Stimulated activated CD8-positive, alpha-beta memory T cell treated with anti-CD3 and anti-CD28 coated beads, Interleukin-2, amount 100 ng/mL, for 1 hour (primary cell): ENCODE measurements at places on chromosomes 12 and 14.

- DNase-seq: no peak
Measured at GRCh38 chr12:68367903-68368302, 35.7 kb upstream of the MDM1 start.

DNA sequence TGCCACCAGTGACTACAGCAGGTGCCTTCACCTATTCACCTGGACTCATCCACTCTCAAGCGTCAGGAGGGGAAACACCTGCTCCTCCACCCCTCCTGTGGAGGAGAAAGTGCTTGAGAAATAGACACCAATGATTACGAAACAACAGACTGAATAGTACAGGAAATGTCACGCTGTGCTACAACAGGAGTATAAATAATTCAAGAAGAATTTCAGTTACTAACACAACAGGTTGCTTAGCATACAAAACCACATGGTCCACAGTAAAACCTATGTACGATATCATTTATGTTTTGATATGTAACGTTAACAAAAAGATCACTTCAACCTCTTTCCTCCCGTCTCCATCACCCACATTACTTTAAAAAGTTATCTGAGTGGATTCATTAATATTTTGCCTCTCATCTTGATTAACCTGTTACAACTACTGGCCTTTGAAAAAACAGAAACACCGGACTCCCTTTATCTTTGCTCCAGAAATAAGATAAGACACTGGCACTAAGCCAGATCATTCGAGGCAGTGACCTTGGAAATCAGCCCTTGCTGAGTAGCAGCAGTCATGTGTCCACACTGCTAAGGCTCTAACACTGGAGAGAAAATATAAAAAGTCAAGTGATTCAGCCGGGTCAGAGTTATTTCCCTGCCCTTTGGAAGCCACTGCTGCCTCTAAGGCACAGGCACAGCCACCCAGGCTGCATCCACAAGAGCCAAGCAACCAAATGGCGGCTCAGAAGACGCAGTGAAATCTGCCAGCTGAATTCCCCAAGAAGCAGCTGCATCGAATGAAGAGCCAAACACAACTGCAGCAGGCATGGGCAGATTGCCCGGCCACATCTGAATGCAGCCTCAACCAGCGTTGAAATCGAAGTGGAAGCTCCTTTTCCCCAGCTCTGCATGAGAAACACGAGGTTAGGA lies 40.9 kb downstream of the NT5DC3 start:
- DNase-seq: no peak

GRCh38 chr14:104467236-104467635 lies 112.3 kb upstream of the C14orf180 start:
- no peak for DNase-seq

DNA sequence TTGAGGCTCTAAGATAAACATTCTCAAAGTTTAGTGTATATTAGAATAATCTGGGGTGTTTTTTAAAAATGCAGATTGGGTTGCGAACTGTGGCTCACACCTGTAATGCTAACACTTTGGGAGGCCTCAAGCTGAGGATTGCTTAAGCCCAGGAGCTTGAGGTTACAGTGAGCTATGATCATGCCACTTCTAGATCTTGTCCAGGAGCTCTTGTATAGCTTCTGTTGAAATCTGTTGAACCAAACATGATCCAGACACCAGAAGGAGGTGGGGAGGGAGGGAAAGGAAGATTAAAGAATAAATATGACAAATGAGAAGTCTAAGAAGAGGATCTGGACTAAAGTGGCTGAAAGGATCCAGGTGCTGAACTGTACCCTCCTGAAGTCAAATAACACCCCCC lies 14.4 kb downstream of the PDE1B start:
- DNase-seq: no peak

DNA sequence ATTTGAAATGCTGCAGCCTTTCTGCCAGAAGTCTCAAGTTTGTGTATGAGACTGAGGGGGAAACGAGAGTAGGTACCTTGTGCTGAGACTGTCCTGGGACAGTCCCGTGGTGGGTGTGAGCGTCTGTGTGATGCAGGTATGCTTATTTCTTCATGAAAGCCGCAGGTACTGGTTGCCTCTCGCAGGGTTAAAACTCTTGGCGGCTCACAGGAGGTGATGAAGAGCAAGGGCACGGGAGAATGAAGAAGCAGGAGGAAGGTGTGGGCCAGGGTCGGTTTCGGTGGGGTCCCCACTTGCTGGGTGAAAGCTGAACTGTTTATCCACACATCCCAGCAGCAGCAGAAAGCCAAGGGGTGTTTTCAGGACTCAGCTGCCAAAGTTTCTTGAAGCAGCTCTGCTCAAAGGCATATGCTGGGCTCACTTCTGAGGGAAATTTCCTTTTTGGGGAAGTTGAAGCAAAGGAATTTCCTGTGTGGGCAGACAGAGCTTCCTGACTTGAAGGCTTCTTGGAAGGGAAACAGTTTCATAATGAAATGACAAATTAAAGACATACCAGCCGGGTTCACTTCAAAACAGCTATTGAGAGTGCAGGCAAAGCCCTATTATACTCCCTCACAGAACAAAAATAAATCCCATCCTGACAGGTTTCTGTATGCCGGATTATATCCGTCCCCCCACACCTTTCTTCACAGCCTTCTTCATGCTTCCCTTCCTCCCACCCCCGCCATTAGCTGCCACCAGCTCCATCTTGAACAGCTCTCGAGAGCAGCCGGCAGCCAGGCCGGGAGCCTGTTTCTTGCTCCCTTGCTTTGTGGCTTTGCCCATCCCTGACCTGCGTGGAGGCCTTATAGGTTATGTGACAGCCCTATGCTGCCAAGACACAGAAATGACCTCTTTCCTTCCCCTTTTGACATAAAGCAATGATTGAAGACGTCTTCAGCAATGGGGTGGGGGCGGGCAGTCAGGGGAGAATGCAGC lies 116.6 kb downstream of the ETV6 start:
- no peak for DNase-seq

DNA sequence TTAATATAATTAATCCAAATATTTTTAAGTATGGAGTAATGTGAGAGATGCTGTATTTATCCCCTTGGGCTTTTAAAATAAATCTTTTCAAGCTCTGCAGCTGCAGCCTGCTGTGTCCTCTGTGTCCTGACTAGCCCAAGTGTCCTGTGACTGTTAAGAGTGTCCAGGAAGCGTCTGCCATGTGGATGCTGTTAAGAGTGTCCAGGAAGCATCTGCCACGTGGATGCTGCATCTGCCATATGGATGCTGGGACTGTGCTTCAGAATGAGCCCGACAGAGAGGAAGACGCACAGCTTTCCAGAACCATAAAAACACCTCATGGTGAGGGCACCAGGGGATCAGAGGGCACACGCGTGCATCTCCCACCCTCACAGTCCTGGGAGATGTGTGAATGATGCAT lies 307.2 kb downstream of the ADGRD1 start:
- DNase-seq: no peak

DNA sequence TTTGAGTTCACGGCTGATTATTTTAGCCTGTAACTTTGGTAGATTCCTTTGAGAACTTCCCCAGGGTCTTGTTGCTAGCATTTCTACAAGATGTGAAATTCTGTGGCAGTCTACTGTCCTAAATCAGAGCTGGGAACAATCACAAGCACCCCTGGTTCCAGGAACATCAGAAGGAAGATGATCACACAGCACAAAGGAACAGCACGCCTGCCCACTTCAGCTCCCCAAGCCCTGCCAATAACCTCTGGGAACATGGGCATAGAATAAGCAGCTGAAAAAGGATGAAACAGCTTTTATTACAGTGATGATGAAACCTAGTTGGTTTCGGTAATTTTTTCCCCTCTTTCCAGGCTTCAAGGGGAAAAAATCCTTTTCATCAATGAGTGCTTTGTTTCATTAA lies 12.3 kb downstream of the GPR19 start:
- no peak for DNase-seq

DNA sequence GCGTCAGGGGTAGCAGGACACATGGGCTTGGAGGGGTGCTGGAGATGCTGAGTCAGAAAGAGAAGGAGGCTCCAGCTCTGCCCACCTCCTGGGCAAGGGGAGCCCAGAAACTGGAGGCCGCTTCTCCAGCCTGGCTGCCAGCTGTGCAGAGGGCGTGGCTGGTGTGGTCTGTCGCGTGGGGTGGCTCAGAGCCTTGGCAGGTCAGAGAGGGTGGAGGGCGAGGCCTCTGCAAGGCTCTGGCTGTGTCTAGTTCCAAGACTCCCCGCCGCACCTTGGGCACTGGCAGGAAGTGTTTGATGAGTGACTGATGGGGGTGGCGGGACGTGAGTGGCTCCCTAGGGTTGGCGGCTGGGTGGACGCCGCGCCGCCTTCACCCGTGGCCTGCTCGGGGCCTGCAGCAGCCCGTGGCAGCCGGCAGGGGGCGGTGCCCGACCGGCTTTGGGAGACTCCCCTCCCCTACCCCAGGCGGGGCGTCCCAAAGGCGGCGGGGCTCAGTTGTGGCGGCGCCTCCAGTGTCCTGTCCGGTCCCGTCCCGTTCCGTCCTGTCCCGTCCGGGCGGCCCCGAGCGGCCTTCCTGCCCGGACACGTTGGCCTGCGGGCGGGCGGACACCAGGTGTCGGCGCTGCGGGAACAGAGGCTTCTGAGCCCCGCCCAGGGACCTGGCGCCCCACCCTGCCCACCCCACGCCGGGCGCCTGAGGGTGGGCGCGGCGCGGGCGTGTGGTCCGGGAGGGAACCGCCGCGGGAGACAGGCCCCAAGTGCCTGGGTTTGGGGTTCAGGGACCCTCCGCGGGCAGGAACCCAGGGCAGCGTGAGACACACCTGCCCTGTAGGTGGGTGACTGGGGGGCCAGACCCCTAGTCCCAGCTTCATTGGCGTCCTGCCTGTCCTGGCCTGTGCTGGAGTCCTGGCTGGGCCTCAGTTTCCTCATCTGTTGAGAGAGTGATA lies 39.7 kb downstream of the KRT80 start:
- peak; percentile 34 for DNase-seq

DNA sequence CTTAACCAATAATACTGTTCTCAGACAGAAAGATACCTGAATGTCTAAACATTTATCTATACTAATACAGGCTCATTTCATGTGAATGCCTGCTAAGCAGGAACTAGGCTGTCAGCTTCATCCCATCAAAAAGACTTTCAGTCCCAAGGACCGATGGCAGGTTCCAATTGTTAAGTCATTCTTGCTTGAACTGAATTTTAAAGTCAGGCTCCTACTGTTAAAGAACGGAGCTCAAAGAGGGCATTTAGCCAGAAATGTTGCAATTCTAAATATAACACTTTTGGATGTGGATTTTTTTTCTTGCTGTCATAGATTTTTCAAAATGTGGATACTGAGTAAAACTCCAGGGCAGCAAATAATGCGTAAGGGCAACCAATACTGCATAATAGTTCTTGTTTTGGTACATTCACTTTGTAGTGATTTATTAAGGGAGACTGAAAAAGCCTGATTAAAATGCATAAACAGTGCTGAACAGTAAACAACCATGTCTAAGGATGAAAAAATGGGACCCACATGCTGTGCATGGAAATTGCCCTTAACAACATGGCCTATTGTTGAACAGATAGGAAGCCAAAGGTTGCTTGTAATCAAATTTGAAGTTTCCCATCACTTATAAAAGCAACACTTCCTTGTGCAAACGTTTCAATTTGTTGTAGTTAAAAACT lies 38.6 kb upstream of the DBX2 start:
- DNase-seq: no peak

DNA sequence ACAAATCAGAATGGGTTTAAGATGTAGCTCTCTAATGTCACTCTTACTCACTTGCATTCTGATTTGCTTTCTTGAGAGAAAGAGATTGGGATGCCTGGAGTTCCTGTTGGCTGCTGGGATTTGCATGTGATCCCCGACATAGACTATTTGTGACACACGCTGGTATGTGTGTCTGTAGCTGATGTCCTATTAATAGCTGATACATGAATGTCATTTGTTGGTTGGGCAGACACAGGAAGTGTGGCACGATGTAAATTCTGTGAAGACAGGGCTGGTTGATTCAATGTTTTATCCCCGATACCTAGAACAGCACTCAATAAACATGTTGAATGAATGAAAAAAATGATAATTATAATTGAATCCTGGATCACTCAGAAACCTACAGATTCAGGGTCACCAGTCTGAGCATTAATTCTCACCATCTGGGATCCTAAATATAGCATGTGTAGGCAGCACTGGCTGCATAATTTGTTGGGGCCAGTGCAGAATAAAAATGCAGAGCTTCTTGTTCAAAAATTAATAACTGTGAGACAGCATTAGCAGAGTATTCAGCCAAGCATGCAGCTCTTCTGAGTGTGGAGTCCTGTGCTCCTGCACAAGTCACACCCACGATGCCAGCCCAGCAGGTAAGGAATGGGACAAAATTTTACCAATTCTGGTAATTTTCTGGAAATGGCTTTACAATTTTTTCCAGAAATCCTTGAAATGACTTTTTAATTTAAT lies 35.5 kb upstream of the SOCS2 start:
- DNase-seq: no peak

DNA sequence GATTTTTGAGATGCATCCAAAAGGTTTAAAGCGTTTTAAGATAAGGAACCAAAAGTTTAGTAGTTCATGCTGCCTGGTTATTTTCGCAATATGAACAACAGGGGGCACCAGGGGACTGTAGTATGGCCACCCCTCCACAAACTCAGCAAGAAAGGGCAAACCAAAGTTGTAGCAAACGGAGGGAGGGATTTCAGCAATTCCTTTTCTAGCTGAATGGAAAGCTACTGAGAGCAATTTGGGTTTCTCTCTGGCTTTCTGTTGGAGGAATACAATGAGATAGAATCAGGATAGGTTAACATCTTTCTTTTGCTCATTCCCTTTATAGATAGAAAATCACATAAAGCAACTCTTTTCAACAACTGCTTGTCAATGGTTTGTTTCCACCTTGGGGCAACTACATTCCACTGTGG lies 62.5 kb downstream of the DRAM1 start:
- DNase-seq: peak; percentile 21

DNA sequence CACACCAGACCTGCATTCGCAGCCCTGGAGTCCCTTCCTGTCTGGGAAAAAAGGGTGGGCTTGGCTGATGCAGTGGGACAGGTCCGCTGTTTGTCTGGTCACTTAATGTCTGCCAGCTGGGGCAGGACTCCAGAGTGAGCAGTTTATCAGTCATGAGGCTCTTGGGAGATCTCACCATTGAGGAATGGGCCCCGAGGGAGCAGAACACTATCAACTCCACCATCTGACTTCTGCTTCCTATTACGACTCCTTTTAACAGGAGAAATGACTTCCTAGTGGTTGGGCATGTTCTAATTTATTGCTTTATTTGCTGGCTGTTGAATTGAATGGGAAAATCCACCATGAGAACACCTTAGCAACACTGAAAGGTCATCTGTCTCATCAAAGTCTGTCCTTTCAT lies 182.5 kb upstream of the RASSF8 start:
- no peak for DNase-seq

GRCh38 chr14:88707088-88707487 lies 85.7 kb downstream of the EML5 start:
- no peak for DNase-seq

- DNase-seq: no peak
Measured at GRCh38 chr12:18700271-18700670, 37.5 kb downstream of the PLCZ1 start.

DNA sequence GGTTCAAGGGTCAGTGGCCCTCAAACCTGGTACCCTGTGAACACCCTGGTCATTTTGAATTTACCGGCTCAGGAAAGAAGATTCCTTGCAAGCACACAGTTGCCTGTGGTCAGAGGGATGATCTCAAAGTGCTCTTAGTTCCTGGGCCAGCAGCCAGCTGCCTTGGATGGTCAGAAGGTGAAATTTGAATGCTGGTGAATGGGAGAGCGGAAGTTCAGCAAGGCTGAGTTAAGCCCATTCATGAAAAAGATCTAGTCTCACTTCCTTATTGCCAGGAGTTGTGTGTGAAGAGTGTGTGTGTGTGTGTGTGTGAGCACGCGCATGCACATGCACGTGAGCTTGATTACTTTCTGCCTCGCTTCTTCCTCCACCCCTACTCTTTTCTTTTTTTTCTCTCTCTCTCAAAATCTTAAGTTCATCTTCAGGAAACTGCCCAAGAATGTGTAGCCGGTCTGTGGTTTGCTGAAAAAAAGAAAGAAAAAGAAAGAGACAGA lies 155.5 kb upstream of the CCND2 start:
- no peak for DNase-seq

GRCh38 chr14:52954346-52955214 lies 3.7 kb upstream of the FERMT2 start:
- DNase-seq: no peak
